Kasumi-1 (cell line): ENCODE measurements at places on chromosomes 4 and X.

DNA sequence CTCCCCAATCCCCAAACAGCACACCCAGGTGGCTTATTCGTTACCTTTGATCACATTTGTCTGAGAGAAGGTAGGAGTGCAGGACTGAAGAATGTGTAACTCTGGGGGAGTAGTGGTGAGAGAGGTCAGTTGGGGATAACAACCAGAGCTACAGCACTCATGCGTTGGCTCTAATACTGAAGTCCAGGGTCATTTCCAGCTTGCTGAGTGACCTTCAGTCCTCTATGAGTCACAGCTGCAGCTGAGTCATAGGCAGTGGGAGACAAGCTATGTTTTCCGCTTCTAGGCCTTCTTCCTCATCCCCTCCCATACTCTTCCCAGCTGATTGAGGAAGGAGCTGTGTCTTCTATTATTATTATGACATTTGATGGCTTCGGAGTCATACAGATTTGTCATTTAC is 31.6 kb upstream of the CT47C1 start:
- DNase-seq: no peak

DNA sequence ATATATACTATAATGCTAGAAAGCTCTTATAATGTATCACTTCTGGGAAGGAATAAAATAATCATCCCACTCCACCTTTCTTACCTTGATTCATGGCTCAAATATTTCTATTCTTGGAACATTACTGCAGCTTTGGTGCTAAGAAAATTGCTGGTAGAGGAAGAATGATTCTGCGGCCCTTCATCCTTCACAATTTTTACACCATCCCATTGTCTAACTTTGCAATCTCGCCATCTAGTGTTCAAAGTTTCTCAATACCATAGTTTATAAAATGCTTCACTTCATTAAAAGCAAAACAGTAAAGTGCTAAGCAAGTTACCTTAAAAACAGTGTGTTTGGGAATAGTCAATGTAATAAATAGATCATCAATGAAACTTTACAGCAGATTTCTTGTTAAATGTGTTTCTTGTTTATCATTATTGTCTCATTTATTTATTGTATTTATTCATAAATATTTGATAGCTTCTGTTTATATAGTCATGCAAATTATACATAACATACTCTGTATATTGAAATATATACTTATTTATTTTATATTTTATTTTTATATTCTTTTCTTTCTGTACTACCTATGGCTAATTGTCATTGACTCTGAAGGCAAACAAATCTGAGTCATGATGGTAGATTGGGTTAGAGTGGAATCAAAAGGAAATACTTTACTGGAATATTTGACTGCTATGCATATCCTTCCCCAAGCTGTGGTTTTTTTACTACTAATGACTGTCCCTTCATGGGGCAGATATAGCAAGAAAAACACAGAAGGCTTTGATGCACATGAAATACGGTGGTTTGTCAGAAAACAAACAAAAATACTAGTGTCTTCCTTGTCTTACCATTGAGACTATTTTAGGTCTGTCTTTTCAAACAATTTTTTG is 390.7 kb downstream of the MAPK10 start:
- peak; percentile 65 for DNase-seq

DNA sequence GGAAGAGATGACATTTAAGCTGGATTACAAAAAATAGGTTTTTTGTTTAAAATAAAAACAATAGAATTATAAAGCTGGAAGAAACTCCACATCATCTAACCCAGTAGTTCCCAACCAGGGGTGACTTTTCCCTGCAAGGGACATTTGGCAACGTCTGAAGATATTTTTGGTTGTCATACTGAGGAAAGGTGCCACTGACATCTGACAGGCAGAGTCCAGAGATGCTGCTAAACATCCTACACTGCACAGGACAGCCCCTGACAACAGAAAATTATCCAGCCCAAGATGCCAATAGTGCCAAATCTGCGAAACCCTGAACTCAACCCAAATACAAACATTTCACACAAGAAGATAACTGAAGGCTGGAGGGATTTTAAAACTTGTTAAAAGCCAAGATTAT is 18.5 kb downstream of the TAB3 start:
- DNase-seq: no peak

GRCh38 chr4:38752941-38753806 is 29.6 kb downstream of the TLR10 start:
- no peak for DNase-seq

GRCh38 chrX:97358941-97359340 is 475.2 kb downstream of the RPA4 start:
- DNase-seq: no peak
